DMS79 treated with DMSO at 0.1 percent for 48 hours (cell line): ENCODE measurements at places on chromosomes 5 and 9.

- DNase-seq: no peak
These were observed 358.3 kb downstream of the SEMA5A start for GRCh38 chr5:9187614-9188013.

GRCh38 chr9:93864032-93864431 is 91.1 kb downstream of the BARX1 start:
- no peak for DNase-seq

DNA sequence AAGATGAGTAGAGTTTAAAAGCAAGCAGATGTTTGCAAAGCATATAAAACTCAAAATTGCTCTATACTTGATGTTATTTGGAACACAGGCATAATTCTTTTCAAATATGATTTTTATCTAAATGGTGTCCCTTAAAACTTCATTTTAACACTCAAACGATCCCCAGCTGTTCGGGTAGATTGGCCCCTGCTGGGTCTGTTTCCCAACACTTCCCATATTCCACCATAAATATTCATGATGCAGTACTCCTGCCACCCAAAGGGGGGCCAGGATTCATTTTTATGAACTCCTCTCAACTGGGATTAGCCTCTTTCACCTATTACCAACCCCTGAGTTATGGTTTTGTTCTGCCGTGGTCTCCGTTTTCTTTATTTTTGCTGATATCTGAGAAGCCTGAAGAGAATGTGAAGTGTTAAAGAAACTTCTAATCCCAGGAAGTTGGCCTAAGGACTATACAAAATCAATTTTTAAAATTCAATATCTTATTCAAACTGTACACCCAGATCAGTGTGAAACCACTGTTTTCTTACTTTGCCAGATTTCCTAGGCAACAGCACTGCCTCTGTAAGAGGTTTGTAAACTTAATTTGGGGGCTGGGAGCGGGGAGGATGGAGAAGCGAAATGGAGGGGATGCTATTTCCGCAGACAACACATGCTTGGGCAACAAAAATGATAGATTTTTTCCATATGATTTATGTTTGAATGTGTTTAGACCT is 384.1 kb downstream of the DMRT2 start:
- no peak for DNase-seq

DNA sequence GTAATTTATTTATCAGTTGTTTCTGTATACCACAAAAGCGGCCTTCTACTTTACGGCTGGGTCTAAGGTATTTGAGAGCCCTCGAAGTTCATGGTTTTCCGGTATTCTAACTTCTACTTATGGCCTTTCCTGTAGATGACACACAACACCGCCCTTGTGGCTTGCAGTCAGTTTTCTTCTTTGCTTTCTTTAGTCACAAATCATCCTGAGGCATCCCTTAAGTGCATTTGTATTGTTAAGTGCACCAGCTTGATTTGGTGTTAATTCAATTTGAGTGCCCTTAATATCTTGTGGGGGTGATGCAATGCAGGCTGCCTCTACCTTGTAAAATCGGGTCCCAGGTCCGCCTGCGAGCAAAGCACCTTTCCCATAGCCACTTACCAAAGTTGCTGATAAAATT is 511.9 kb downstream of the CCDC171 start:
- DNase-seq: peak; percentile 94

- DNase-seq: no peak
These were observed 30.1 kb downstream of the ZNF462 start for GRCh38 chr9:106893088-106893487.

- DNase-seq: no peak
These were observed 62.6 kb downstream of the PSMB7 start for GRCh38 chr9:124352616-124353015.

- no peak for DNase-seq
These were observed 67.2 kb downstream of the TTC39B start for GRCh38 chr9:15239816-15240215.

DNA sequence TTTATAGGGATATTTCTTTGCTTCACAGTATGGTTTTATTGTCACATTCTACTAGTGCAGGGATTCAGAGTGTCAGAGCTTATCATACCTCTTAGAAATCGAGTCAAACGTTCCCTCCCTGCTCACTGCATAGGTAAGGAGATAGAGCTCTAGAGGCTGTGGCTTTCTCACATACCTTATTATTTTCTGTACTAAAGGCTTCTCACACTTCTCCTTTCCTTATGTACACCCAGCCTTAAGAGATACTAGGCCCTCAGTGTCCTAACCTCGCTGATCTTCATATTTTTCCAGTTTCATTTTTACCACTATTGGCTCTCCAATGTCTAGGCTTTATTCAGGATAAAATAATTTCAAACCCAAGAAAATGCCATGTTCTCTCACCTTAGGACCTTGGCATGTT is 297.3 kb upstream of the RIOK2 start:
- DNase-seq: no peak

DNA sequence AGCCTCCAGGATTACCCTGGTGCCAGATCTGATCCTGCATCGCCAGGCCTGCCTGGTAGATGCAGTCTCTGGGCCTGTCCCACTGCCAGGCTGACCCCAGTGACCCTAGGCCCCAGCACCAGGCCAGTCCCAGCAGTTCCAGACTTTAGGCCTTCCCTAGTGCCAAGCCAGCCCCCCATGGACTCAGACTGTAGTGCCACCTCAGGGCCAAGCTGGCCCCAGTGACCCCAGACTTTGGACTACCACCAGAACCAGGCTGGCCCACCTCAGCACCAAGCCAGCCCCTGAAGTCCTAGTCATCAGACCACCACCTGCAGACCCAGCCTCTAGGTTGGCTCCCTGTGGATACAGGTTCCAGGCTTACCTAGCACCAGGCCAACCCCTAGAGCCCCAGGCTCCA is 142.5 kb downstream of the PJA2 start:
- DNase-seq: no peak

- no peak for DNase-seq
These were observed 384.2 kb upstream of the ZNF608 start for GRCh38 chr5:125130591-125130990.
